Activated CD8-positive, alpha-beta memory T cell treated with anti-CD3 and anti-CD28 coated beads for 1 hour (primary cell): ENCODE measurements at places on chromosomes 3 and 15.

- DNase-seq: no peak
Observed at GRCh38 chr3:66625505-66626216, 124.8 kb upstream of the LRIG1 start.

GRCh38 chr3:142022381-142022780 is 127.0 kb downstream of the TFDP2 start:
- DNase-seq: no peak

- DNase-seq: no peak
Observed at GRCh38 chr3:24191801-24192403, 246.8 kb downstream of the NR1D2 start.

DNA sequence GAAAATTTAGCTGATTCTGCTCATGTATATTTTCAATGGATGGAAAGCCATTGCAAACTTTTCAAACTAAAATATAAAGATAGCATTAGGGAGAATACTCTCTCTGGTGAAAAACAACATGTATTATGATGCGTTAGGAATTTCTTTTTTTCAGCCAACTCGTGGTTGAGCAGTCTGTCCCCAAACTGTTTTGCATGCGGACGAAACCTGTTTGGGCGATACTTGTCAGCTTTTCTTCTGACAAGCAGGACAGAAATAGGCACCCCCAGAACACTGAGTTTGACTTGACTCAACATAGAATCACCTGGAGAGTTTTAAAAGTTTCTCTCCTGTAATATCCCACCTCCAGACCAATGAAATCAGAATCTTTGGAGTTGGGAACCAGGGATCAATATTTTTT is 417.5 kb upstream of the TPRG1 start:
- no peak for DNase-seq

DNA sequence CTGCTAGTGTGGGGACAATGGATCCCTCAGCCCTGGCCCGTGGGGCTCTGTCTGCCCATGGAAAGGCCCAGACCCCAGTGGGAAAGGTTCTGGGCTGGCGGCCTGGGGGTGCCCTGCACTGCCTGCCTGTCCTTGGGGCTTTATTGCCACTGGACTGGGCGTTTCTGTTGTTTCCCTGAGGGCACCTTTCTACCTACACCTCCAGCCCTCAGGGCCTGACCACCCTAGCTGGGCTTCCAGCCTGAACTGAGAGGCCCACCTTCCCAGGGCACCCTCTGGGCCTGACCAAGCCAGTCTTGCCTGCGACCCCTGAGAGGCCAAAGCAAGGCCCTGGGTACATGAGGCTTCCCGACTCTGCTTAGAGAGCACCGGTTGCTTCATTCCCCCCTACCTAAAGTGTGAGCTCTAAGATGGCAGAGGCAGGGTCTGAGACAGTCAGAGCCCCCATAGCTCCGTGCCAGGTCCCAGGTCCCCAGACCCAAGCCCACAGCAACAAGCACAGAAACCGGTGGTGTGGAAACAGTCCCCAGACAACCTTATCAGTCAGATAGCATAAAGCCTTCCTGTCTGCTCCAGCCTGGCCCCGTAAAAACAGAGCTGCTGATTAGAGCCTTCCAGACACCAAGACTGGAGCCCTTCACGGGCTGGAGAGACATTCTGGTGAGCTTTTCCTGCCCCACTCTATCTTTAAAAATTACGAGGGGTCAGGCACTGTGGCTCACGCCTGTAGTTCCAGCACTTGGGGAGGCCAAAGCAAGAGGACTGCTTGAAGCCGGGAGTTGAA is 102.8 kb downstream of the CHSY1 start:
- no peak for DNase-seq

- DNase-seq: no peak
Observed at GRCh38 chr15:100189849-100190248, 151.9 kb downstream of the ADAMTS17 start.

GRCh38 chr3:151871639-151872468 is 1.6 kb upstream of the SUCNR1 start:
- DNase-seq: no peak

DNA sequence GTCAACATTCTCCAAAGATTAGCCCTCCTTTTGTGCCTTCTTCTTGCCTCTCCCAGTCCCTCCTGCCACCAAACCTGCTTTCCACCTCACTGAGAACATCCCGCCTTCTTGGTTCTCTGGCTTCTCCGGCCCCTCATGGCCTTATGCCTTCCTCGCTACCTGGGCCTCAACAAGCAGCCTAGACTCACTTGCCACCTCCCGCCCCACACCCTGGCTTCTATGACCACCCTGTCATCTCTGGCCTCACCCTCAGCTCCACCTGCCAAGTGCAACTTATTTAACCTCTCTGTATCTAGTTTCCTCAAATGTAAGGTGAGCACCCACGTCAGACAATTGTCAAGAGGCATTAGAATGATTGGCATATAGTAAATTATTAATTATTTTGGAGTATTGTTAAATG is 68.8 kb upstream of the MEX3B start:
- DNase-seq: no peak

GRCh38 chr15:99350408-99350807 is 99.1 kb downstream of the LRRC28 start:
- no peak for DNase-seq

- no peak for DNase-seq
Observed at GRCh38 chr3:97880267-97880666, 58.5 kb downstream of the CRYBG3 start.

DNA sequence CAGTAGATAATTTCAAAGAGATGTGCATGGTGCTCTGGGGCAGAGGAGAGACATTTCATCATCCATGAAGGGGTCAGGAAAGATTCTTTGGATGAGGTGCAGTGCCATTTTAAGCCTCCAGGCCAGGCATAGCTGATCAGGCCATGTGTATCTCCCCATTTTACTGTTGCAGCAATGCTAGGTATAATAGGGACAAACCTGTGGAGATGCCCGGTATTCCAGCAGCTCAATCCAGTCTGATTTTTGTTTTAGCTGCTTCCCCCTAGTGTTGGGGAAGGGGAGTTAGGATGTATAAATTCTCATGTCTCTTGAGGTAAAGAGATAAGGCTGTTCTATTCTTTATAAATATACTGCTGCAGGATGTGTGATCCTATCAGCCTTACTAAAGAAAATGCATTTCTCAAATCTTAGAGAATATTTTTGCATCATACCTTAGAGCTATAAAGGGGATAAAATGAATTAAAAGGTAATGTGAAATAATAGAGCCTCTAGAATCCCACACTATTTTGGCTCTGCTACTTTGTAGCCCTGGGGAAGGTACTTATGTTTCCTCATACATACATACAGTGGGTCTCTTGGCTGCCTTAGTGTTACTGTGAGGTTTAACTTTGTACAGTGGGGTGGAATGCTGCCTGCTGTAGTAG is 5.2 kb downstream of the CDV3 start:
- DNase-seq: no peak

GRCh38 chr3:177610686-177611633 is 413.7 kb upstream of the TBL1XR1 start:
- peak; percentile 7 for DNase-seq

- no peak for DNase-seq
Observed at GRCh38 chr3:37907371-37907770, 45.7 kb downstream of the CTDSPL start.

DNA sequence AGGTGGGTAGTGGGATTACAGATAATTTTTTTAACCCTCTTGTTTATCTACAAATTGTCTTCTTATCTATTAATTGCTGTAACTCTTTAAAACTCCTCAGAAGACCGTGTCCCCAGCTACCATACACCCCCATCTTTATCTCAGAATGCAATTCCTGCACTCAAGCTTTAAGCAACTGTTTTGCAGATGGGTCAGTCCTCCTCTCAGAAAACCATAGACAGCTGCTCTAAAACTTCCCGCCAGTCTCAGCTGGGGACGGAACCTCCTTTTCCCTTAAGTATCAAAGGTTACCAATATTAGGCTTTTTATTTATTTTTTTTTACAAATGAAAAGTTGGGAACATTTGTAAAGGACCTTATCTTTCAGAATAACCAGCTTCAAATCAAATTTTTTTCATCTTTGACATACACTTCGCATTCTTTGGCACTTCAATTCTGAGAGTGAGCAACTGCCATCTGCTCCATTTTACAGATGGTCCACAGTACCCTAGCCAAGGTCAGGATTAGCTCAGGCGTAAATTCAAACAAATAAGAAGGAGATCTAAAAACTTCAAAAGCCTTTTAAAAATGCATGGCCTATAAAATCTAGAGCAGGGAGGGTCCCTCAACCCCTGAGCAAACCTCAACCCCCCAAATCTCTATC is 1.3 kb downstream of the GATM start:
- no peak for DNase-seq

GRCh38 chr15:101676921-101677329 is 24.7 kb upstream of the TM2D3 start:
- DNase-seq: no peak

- no peak for DNase-seq
Observed at GRCh38 chr3:126947429-126947828, 35.5 kb upstream of the PLXNA1 start.

DNA sequence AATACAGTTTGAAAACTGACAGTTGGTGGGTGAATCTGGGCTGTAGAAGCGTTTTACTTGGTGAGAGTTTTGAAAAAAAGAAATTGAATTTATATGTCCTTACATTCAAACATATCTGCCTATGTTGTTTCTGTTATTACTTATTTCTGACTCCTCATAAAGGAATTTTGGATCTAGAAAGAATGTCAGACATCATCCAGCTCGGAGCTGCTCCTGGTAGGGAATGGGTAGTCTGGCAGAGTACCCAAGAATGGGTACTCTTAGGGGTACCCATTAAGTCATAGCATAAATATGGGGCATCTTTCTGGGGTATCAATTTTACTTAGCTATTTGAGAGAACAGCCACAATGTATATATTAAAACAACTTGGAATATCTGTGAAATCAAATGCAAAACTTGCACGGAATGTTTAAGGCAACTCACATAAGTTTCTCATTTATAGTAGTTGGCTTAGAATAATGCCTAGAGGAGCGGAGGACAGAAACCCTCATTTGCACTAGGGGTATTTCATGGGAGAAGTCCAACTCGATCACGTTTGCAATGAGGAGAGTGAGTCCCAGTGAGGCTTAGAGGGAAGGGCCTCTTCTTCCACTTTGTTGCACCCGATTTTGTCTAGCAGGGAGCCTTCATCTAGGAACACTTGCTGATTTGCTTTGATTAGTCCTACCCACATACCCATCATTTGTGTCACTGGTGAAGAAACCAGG is 2.4 kb upstream of the LARP6 start:
- no peak for DNase-seq

DNA sequence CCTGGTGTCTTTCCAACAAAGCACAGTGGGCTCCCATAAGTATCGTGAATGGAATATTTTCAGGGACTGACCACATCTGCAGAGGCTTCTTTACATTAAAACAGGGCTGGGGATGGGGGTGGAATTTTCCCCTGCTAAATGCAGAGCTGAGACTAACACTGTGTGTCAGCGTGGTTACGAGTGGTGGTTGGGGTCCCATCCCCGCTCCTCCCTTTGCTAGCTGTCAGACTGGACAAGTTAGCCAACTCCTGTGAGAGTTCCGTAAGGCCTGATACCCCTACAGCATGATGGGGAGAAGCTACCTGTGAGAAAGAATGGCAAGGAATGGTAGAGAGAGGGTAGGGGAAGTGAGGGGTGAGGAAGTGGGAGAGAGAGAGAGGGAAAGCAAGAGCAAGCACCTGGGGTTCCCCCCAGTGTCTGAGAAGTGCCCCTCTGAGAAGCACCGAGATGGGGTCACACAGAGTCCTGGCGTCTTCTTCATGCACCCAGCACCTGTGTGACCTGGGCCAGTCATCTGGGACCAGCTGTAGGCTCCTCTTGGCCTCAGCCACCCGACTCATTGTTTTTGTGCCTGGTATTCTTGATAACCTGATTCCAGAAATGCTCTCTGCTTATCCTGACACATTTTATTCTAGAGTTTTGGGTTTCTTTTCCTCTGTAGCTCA is 395.8 kb downstream of the CACNA2D3 start:
- no peak for DNase-seq

DNA sequence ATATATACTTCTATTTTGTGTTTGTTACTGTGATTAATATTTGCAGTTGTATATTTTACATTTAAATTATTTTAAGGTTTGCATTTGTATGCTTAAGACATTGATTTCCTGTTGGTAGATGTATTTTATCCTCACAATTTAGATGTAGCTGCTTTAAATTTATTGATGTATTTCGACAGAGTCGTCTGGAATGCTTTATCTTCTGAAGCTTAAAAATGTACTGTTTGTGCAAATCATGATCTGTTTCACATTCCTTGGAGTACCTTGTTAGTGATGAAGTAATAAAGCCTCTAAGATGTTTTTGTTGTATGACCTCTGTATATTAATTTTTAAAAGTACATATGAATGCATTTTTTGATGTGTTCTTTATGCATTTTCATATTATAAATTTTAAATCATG is 1.9 kb downstream of the CHD2 start:
- no peak for DNase-seq

- DNase-seq: no peak
Observed at GRCh38 chr3:94596887-94597566, 534.2 kb downstream of the NSUN3 start.

DNA sequence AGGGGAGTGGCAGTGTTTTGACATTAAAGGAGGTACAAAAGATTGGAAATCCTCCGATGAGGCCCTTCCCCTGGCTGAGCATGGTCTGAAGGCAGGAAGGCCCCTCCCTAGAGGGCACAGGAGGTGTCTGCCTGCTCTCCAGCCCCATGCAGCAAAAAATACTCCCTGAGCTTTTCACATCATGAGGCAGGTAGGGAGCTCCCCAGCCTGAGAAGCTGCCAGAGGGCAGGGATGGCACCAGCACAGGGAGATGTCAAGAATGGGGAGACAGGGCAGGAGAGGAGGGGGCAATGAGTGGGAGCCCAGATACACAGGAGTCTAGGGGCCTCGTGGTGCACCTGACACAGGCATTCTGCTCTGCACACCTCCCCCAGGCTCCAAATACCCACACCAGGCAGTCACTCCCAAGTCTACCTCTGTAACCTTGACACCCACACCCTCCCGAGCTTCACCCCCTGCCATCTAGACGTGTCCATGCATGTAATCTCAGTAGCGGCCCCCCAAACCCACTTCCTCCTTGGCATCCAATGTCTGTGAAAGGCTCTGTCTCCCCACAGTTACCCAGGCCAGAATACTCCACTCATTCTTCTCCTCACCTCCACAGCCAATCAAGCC is 22.9 kb downstream of the GRAMD2A start:
- DNase-seq: no peak

GRCh38 chr15:49423021-49423420 is at the start of gene FGF7:
TSS of gene FGF7 (plus strand) at chr15:49423242. CDS start at chr15:49424298, 1,056 bp downstream.
- DNase-seq: no peak

DNA sequence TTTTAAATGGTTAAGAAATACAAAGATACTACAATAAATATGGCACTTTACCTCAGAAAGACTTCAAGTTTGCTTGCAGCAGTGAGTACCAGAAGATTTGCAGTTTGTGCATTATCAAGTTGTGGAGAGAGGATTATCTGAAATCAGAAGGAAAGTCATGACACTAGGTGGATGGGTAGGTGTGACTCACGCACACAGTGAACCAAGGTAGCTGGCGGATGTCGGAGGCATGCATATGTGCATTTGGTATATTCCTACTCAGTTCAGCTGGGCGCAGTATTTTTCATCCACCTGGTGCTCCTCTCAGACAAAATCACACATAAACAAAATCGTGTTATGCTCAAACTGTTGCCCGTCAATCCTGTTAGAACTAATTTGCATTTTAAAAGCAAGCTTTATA is 351.0 kb downstream of the IGSF11 start:
- no peak for DNase-seq

- no peak for DNase-seq
Observed at GRCh38 chr3:148070041-148070440, 627.7 kb upstream of the AGTR1 start.

- DNase-seq: no peak
Observed at GRCh38 chr15:90512276-90512675, 17.4 kb upstream of the CRTC3 start.

GRCh38 chr15:84570164-84570735 is 30.6 kb upstream of the ZSCAN2 start:
- DNase-seq: peak; percentile 36
